ENCODE measurements at places on chromosomes 5 and 9.

DNA sequence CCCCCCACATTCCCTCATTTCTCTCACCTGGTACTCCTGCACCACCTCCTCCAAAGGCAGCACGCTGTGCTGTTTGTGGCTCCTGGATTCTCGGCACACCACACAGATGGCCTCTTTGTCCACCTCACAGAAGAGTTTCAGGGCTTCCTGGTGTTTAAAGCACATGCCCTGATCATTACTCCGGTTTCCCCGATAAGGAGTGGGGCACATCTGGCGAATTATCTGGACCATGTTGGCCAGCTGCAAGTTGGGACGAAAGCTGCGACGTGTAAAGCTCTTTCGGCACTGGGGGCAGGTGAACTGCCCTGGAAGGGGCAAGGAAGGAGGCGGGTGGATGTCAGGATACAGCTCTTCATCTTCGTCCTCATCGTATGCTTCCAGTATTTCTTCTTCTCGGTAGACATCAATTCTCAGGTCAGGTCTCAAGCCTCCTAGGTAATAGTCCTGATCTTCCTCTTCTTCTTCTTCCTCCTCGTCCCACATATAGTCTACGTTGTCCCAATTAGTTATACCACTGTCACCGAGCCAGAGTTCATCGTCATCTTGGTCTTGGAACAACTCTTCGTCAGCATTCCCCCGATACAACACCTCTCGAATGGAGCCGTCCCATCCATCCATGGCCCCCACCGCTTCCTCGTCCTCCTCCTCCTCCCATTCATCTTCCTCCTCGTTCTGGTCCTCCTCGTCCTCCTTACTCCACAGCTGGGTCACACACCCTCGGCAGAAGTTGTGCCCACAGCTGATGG is 796 bp downstream of the TRIM52 start:
- peak overlapping the region; percentile 94 for H3K4me3 ChIP-seq
- H3K27me3 ChIP-seq = peaks cover 4% of the 10 kb centered on the region
- peaks cover 58% of the 10 kb centered on the region for H3K4me1 ChIP-seq
- peaks cover 41% of the 10 kb centered on the region for H3K36me3 ChIP-seq
- H3K27ac ChIP-seq = peak overlapping the region; percentile 99

GRCh38 chr5:446883-447263 is 3.9 kb downstream of the EXOC3 start:
- DNase-seq = peak; percentile 20
- peak overlapping the region; percentile 44 for H3K27ac ChIP-seq
- peaks cover 41% of the 10 kb centered on the region for H3K4me1 ChIP-seq
- no peak overlapping the region for H3K4me3 ChIP-seq
- H3K36me3 ChIP-seq = peaks cover 68% of the 10 kb centered on the region

GRCh38 chr9:3008091-3008490 is 164.2 kb upstream of the PUM3 start:
- no peaks in the 10 kb centered on the region for H3K36me3 ChIP-seq
- H3K27ac ChIP-seq = no peak overlapping the region
- no peaks in the 10 kb centered on the region for H3K27me3 ChIP-seq
- no peaks in the 10 kb centered on the region for H3K4me1 ChIP-seq

DNA sequence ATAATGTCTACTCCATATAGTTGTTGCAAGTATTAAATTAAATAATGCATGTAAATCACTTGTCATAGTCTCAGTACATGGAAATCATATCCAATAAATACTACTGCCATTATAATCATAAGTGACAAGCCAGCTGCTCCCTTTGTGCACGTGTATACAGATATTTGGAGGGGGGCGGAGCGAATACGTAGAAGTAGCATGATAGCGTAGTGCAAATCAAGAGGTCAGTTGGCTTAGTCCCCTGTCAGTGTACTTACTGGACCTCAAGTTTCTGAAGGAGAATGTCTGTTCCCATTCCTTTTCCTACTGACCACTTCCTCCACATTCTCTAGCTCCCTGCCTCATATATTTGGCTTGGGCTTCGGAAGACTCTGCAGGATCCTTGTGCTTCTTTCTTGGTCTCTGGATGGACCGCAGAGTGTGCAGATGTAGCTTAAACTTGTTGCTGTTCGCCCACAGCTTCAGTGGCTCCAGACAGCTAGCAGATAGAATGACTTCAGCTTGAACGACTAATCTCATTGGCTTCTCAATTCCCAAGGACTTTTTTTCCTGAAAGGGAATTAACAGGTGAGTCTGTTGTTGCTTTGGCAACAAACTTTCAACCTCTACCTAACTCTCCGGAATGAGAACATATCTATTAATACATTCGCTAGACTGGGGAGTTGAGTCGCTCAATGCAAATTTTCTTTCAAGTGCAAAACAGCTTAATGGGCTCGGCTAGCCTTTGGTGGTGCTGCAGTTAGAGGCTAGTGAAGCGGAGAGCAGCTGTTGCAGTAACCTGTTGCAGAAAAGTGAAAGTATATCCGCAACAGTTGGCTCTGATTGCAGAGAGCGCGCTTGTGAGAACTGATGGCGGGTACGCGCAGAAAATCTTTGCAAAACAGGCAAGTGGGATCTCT is at the start of gene PCDHB1:
PCDHB1 (plus strand) TSS at position 753 of the 899 bp plus-strand sequence; CDS start at position 850, 97 bp downstream.
- DNase-seq = no peak
- peaks cover 2% of the 10 kb centered on the region for H3K4me1 ChIP-seq
- H3K36me3 ChIP-seq = no peaks in the 10 kb centered on the region
- peak within 1 kb of the TSS; percentile 19 for H3K4me3 ChIP-seq
- no peak within 1 kb of the TSS for H3K27ac ChIP-seq

DNA sequence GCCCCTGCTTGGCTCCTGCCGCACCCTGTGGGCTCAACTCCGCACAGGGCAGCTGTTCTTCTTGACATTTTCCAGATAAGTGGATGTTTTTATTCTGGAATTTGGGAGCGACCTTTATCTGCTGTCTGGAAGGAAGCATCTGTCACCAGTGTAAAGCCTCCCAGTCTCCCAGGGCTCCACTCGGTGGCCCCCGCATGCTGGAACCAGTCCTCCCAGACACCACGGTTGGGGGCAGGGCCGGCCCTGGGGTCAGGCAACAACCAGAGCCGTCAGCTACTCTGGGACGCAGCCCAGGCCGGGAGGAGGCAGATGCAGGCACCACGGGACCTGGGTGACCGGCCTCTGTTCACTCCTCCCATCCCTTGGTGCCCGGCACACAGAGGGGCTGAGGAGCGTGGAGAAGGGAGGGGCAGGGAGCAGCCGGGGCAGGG is 92.8 kb upstream of the ADAMTS2 start:
- no peaks in the 10 kb centered on the region for H3K4me1 ChIP-seq
- H3K4me3 ChIP-seq = no peak overlapping the region
- H3K27me3 ChIP-seq = no peaks in the 10 kb centered on the region
- no peaks in the 10 kb centered on the region for H3K36me3 ChIP-seq
- H3K27ac ChIP-seq = no peak overlapping the region

- no peak for DNase-seq
- no peaks in the 10 kb centered on the region for H3K27me3 ChIP-seq
- no peaks in the 10 kb centered on the region for H3K4me1 ChIP-seq
- no peaks in the 10 kb centered on the region for H3K36me3 ChIP-seq
These were observed 91.5 kb upstream of the CDH9 start for GRCh38 chr5:27129926-27130325.

DNA sequence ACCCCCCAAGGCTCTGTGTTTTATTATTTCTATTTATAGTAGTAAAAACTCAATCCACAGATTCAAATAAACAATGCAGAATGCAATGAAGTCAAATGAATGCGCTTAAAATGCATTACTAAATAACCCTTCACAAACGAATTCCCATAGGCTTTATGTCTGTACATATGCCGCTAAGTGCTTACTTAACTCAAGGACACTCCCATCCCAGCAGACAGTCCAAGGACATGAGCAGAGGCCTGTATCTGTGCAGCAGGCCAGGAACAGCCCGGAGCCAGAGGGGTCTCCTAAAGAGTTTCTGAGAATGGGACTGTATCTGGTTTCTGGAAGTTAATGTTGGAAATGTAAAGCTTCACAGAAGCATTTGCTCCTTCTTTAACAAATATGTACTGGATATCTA is 59.8 kb downstream of the MARCHF11 start:
- H3K27ac ChIP-seq = no peak overlapping the region
- H3K27me3 ChIP-seq = no peaks in the 10 kb centered on the region
- H3K4me1 ChIP-seq = no peaks in the 10 kb centered on the region
- no peak overlapping the region for H3K4me3 ChIP-seq

- DNase-seq = no peak
- H3K4me1 ChIP-seq = peaks cover 7% of the 10 kb centered on the region
- no peak overlapping the region for H3K27ac ChIP-seq
- H3K36me3 ChIP-seq = no peaks in the 10 kb centered on the region
- H3K4me3 ChIP-seq = no peak overlapping the region
These were observed 4.2 kb upstream of the SOWAHA start for GRCh38 chr5:132808866-132809265.

GRCh38 chr5:94545870-94546625 is 72.4 kb downstream of the KIAA0825 start:
- H3K4me1 ChIP-seq = no peaks in the 10 kb centered on the region
- H3K27ac ChIP-seq = no peak overlapping the region
- no peaks in the 10 kb centered on the region for H3K36me3 ChIP-seq
- no peak for DNase-seq
- H3K27me3 ChIP-seq = no peaks in the 10 kb centered on the region
- no peak overlapping the region for H3K4me3 ChIP-seq
